ENCODE measurements at places on chromosomes 4 and X.

DNA sequence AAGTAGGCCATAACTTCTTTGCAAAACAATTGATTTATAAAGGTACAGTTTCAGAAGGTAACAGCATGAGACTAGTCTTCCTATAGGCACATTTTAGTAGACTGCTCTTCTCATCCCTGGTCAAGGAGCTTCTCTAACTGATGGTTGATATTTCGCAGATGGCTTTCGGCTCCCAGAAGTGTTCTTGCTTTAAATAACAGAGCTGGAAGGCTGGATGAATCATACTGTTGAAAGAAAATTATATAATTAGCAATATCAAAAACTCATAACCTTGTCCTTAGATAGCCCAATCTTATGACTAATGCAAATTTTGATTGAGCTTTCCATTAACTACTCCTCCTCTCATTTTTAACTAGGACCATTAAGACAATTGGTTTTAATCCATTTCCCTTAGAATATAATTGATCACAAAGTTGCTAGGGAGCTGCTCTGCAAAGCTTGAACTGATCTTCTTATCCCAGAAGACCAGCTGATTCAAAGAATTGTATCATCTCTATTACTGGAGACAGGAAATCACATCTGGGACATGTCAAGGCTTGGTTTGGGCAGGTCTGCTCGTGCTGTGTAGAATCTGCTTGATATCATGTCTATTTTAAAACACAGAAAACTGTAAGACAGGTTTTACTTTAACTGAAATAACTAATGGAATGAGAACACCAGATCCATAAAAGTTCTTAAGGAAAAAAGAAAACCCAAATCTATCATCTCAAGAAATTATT is 38.6 kb downstream of the CENPU start:
- no peak for DNase-seq

DNA sequence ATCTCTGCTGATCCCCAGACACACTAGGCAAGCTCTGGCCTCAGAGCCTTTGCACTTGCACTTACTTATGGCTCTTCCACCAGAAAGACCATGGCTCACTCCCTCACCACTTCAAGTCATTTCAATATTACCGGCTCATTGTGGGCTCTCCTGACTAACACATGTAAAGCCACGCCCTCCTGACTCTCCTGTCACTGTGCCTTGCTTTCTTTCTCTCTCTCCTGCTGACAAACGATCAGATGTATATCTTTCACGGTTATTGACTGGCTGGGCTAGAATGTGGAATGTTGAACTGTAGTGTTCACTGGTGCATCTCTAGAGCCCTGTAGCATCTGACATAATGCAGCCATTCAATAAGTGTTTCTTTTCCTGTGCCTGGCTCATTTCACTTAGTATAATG is 425.1 kb downstream of the RAB28 start:
- DNase-seq: no peak

DNA sequence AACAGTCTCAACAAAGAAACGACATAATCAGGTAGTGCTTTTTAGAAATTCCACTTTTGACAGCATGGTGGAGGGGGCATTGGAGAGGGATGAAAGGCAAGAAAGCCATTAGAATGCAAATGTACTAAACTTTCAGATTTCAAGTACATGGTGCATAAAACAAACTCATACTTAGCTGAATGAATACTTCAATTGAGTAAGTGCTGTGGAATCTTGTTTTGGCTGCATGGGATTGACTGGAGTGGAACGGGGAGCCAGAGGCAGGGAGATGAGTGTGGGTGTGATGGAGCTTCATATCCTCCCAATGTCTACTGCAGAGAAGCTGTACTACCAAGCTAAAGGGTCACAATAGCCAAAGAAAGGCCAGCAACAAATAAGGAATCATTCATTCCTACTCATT is 52.4 kb downstream of the USP46 start:
- no peak for DNase-seq

GRCh38 chr4:3866813-3867129 is 100.6 kb downstream of the ADRA2C start:
- no peak for DNase-seq

DNA sequence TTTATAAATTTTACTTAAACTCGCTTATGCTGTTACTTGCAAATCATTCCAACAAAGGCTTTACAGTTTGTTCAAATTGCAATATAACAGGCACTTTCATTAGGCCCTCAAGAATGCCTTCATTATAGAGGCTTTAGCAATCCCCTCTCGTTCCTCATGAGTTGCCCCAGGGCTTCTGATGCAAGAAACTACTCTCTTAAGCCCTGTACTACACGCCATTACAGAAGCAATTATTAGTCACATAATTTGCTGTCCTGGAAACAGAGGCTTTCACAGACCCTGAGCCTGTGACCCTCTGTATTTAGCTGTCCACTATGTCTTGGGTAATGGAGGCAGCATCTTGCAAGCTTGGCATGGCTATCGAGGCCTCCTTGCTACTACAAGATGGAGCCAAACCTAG is 965.9 kb upstream of the DIAPH2 start:
- no peak for DNase-seq

GRCh38 chrX:116238567-116239255 is 68.2 kb downstream of the AGTR2 start:
- no peak for DNase-seq
